ENCODE measurements at places on chromosomes 4 and X.

- no peak for DNase-seq
Observed at GRCh38 chrX:53421772-53422085, 725 bp downstream of the SMC1A start.

DNA sequence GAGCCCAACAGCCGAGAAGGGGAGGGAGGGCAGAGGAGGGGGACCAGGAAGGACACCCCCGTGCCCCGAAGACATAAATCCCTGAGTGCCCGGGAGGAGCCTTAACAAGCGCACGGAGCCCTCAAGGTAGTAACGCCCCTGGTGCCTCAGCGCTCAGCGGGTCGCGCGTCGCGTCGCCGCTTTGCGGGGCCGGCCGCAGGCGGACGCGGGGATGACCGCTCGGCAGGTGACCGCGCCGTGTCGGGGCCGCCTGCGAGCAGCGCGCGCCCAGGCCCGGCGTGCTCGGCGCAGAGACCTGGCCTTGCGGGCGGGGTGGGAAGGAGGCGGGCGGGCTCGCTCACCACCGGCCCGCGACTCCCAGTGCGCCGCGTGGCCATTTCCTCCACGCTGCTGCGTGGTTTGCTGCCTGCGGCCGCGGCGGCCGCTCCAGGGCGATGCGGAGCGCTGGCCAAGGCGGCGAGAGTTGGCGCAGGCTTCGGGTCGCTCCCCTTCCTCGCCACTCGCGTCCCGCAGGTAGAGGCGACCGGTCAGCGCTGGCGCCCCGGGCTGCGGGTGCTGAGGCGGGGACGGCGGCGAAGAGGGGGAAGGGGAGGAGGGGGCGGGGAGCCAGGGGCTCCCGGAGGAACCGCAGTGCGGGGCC, 632 bp downstream of the CCSER1 start:
- no peak for DNase-seq

- DNase-seq = no peak
Observed at GRCh38 chr4:151250706-151251105, 26.3 kb upstream of the PRSS48 start.

DNA sequence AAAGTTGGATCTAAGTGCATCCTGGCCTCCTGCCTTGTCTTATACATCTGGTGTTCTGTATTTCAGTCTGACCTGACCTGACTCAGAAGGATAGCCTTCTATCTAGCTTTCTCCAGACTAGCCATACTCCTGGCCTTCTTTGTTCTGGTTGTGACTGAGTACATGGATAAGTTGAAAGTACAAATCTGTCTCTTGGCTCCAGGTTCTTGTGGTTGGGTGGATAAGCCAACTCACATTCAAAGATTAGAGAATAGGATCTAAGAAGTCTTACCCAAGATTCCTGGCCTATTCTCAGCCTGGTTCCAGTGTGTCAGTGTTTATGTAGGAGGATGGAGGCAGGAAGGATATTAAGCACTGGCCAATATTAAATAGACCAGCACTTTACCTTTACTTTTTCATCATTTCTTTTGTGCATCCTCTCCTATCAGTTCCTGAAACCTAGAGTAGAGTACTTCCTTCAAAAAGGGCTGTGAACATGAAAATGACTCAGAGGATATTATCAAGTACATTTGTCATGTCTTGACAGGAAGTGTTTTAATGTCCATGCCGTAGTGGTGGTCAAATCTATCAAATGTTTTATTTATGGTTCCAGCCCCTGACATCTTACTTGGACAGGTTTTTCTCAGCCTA, 123.5 kb downstream of the IL15 start:
- DNase-seq = no peak

DNA sequence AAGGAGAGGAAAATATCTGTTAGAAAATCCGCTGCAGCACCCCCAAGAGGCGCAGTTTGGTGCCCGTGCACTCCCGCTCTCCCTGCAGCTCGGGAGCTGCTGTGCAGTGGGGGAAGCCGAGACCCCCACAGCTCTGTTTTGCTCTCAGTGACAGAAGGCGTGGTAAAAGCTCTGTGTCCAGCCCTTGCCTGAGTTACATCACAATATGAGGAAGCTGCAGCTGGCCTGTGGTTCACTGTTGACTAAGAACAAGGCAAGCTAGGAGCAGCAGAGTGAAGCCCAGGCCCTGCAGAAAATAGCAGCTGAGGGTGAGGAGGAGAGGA, 88.5 kb upstream of the ADRA2C start:
- DNase-seq = no peak

DNA sequence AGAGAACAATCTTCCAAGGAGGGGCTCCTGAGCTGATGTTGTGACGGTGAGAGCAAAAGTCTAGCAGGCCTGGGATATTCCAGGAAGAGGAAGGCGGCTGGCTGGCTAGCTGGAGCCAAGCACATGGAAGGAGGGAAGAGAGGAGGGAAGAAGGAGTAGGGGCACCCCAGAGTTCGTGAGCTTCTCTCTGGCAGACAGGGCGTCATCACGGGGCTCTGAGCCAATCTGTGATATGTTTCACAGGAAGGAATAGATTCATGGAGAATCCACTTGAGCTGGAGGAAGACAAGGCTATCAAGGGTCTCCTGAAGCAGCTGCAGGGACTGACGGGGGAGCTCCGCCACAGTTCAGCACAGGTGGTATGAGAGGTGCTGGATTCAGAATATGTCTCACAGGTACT, 73.6 kb downstream of the DHRSX start:
- no peak for DNase-seq

- DNase-seq = no peak
Observed at GRCh38 chr4:8093587-8094274, 64.9 kb downstream of the ABLIM2 start.

GRCh38 chrX:12419591-12419990, 281.3 kb downstream of the FRMPD4 start:
- DNase-seq = no peak

DNA sequence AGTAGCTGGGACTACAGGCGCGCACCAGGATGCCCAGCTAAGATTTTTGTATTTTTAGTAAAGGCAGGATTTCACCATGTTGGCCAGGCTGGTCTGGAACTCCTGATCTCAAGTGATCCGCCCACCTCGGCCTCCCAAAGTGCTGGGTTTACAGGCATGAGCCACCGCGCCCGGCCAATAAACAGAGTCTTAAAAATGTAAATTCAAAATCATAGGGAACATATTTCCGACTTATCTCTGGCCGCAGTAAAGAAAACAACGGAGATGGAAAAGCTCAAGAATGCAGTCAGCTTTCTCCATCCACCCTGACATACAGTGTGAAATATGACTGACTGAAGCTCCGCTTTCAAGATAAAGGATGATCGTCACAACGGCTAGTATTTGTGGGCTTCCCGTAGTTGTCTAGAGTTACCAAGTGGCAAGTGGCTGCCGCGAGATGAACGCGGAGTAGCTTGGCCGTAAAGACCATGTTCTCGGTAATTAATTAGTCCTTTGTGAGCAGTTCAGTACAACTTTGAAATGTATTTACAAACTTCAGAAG, 495.1 kb upstream of the FAT1 start:
- no peak for DNase-seq

- no peak for DNase-seq
Observed at GRCh38 chr4:79287718-79288117, 38.1 kb downstream of the NAA11 start.

DNA sequence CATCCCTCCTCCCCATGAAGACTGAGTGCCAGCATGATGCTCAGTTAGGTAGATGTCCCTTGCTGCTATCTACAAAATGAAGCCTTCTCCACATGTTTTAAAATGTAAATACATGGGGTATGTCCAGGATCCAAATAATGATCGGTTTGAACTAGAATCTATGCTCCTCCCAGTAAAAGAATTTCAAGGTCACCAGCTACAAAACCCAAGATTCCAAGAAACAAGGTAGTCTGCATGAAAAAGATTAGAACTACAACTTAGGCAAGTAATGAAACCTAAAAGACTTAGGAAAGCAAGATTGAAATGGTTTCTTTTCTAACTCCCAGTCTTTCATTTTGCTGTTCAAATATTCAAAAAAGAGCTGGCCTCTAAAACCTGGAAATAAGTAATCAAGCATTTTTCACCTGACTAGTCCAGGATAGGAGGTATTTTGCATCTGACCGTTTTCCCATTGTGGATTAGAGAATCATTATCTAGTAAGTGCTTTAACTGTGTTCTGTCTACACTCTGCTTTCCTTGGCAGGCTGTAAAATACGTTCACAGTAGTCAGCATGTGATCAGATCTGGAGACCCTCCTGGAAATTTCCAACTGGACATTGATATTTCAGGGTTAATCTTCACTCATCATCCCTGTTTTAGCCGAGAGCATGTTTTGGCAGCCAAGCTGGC, 57.4 kb downstream of the CC2D2A start:
- DNase-seq = no peak

DNA sequence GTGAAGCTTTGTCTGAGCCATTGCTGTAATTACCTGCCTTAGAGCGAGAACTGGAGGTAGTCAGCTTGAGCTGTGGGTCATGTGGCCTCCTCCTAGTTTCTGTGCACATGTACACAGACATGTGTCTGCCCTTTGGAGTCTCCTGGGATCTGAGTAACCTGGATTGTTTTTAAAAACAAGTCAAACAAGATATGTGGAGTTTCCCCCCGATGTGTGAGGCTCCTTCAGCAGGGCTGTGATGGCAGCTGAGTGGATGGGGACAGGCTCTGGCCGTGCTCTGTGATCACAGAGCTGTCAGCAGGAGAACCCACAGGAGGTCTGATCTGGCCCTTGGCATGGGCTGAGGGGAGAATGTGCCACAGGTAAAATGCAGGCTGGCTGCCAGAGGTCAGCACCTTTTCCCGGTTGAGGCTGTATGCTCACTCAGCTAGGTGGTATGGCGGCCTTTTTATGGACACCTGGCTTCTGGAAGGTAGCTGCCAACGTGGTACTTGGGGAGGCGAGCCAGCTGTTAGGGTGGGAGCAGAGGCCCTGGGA, 38.4 kb downstream of the NOP14 start:
- no peak for DNase-seq

DNA sequence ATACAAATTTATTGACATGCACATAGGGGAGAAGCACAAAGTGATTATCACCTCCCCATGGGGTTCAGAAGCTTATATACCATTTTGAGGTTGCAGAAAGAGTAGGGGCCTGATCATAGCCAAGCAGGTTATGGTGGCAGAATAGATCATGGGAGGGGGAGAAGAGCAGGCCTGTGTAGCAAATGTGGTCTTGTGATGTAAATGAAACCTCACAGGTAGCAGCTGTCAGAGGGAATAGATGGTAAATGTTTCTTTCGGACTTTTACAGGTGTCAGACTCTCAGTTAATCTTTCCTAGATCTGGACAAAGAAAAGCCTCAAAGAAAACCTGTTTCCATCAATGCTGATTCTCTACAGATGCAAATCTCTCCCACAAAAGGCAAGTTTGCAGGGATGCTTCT, 84.4 kb downstream of the CFAP299 start:
- DNase-seq = no peak

DNA sequence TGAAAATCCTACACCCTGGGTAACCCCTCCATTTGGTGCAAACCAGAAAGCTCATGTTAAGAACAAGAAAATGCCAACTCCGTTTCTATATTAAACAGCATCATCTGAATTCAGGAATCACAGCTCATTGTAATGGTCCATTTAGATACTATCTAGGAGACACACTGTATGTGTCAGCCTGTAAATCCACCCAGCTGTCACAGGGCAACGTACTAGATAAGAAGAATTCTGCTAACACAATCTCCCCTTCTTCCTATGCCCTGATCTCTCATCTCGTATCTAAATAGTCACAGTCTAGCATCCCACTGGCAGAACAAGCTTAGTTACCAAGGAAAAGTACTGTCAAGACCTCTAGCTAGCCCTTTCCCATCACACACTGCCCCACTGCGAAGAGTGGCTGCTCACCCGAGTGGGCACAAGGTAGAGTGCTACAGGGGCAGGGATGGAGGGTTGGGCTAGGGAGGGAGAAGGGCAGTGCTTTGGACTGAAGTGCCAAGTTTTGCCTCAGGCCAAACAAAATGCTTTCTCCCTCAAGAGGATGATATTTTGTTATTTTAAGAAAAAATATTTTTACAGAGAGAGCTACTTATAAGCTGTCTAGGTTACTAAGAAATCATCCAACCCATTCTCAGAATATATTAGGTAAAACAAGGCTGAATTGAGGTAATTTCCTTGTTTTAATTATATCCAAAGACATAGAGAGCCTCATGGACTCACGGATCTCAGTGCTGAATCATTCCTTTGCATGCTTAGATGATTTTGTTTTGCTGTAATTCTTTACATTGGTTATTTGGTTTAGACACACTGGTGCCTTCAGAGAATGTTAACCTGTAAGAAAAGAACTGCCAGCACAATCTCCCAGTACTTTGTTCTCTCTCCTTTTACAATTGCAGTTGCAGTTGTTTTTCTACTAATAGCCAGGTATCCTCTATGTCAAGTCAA, 196.6 kb downstream of the PRDM5 start:
- DNase-seq = no peak

DNA sequence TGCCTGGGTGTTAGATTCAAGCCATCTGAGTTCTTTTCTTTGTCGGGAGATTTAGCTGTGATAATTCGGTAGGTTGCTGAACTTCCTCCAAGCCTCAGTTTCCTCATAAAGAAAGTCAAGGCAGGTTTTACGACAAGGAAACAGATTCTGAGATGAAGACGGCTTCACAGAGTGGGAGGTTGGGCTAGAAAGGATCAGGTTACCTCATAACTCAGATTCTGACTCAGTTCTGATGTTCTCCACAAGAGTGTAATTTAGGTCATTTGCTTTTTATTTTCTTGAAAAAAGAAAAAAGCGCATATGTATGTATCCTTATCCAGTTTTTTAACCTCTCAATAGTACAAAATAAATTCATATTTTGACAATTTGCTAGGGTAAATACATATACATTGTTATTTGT, 47.2 kb upstream of the ELOVL6 start:
- no peak for DNase-seq

- no peak for DNase-seq
Observed at GRCh38 chr4:121510341-121510874, 129.6 kb upstream of the QRFPR start.

GRCh38 chr4:168891688-168892087, 118.4 kb downstream of the CBR4 start:
- no peak for DNase-seq

DNA sequence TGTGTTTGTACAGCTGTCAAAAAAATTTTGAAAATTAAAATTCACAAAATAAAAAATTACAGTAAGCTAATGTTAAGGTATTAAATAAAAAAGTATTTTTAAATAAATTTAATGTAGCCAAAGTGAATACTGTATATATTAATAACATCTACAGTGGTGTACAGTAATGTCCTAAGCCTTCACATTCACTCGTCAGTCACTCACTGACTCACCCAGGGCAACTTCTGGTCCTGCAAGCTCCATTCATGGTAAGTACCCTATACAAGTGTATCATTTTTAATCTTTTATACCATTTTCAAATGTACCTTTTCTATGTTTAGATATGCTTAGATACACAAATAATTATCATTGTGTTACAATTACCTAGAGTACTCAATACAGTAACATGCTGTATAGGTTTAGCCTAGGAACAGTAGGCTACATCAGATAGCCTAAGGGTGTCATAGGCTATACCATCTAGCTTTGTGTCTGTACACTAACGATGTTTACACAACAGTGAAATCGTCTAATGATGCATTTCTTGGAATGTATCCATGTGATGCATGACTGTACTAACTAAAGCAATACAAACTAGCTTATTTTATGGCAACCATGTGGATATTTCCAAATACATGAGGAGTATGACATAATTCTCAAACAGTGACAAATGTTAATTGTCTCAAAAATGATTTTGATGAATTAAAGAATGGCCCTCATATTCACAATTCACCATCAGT, 13.7 kb downstream of the DDX60 start:
- peak; percentile 93 for DNase-seq

All from Panc1 (cell line).